ENCODE measurements at places on chromosomes 12 and 14.

DNA sequence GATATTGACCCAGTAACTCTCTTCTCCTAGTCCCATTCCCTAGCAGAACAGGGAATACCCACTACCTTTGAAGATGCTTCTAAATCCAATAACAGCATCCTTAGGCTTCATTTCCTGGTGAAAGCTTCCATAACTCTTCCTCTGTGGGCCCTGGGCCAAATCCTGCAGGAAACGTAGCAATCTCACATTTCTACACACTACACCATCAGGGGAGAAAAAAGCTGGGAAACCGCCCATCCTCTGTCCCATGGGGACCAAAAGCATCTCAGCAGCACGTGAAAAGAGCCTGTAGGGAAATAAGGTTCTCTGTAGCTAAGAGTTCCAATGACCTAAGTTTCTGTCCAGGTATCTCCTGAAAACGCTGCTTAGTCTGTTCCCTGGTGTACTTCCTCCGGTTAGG, 340.2 kb downstream of the DPF3 start:
- peak; percentile 25 for DNase-seq

- DNase-seq = no peak
These were observed 137.2 kb upstream of the PELI2 start for GRCh38 chr14:55980970-55981369.

DNA sequence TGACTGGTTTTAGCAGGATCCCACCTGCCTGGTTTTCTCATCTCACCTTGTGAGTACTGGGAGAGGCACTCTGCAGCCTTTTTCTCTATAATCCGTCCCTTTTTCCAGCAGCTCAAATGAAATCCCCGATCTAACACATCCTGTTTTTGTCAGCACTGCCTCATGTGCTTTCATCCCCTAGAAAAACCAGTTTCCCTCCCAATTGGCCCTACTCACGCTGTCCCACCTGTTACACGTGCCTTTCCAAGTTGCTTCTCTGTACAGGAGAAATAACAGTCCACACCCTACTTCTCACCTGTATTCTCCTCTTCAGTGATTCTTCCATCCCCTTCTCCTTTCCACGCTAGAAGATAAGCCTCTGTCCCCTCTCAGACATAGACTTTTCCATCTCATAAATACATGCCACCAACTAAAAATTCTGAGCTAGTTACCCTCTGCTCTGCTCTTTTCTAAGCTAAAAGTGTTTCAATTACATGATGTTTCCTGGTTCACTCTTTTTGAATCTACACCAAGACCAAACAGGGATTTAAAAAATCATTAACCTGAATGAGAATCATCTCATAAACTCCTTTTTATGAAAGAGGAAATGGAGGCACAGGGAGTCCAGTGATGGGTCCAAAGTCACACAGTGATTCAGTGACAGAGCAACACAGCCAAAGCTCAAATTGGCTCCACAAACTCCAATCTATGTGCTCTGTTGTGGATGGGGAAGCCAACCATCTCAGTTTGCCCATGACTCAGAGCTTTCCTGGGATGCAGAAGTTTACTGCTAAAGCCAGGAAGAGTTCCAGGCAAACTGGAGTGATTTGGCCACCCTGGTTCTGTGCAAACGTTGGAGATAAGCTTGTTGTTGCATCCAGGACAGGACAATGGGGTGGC, 240.0 kb upstream of the TMEM132C start:
- no peak for DNase-seq

GRCh38 chr14:62947301-62947700, 98.0 kb downstream of the KCNH5 start:
- no peak for DNase-seq

- no peak for DNase-seq
These were observed 6.0 kb downstream of the ALKBH2 start for GRCh38 chr12:109087250-109087649.

DNA sequence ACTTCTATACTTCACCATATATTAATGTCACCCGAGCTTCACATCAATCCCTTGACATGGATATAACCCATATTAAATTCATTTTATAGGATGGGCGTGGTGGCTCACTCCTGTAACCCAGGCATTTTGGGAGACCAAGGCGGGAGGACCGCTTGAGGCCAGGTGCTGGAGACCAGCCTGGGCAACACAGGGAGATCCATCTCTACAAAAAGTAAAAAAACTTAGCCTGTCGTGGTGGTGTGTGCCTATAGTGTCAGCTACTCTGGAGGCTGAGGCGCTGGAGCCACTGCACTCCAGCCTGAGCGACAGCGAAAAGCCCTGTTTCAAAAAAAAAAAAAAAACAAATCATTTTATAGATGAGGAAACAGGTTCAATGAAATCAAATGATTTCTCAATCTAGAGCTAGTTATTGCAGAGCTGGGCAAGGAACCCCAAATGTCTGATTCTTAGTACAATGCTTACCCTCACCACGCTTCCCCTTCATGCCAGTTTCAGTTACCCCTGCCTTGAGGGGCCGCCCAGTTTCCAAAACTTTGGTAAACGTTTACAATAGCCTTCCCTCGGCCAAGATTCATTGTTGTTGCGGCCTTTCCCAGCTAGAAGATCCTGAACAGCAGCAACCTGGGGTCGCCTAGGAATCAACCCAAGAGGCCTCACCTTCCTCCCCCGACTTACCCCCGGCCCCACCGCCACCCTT, 751 bp downstream of the PSMB5 start:
- DNase-seq = no peak

DNA sequence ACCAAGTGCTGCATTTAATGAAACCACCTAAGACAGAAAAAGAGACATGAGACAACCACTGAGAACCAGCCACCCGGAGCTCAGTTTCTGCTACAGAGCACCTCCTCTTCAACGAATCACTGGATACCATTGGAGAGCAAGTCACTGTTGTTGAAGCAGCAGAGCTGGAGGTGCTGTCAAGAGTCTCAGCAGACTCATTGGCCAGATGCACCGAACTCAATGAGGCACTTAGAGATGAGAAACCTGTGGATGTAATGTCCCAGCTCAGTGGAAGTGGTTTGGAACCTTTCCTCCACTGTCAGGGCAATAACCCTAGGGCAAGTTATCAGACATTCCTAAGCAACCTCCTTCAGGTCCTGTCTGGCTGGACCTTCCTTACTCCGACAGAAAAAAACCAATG, 13.1 kb downstream of the NPC2 start:
- DNase-seq = no peak

DNA sequence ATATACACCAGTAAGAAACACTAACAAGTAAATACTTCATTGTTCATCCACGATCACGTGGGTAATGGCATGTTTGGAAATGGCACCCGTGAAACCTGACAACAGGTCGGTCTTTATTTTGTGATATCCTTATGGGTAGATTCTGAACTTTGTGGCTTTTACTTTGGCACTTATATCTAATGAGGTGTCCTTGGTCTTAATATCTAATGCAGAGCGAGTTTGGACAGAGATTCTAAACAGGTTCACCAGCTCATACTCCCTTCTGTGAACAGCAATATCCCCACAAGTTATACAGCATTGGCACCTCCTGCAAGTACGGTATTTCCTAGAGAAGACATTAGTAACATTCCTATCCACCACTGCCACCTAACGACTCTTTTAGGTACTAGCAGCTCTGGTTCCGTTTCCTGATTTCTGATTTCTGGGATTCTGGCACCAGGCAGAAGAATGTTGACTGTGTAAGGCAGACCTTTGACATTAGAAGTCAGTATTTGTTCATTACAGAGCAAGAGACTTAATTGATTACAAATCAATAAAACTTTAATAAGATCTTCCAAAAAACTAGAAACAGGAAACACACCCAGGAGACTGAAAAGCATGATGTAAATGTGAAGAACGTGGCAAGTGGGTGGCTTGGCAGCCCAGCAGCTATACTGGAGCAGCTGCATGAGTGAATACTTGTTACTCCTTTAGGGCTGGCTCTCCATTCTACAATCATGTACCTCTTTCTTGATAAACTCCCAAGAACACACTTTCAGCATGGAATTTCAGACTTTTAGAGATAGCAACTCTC, 2.5 kb downstream of the ANG start:
- peak; percentile 68 for DNase-seq

DNA sequence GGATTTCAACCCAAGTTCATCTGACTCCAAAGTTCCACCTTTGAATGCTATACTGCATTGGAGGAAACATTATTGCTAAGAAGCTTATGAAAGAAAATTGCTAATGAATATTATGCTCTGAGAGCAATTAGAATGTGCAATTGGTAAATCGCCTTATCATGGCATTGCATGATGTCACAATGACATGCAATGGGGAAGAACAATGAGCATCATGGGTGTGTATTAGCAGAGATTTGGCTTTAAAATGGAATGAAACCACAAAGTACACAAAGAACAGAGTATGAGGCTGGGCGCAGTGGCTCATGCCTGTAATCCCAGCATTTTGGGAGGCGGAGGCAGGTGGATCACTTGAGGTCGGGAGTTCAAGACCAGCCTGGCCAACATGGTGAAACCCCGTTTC, 34.7 kb downstream of the FOS start:
- DNase-seq = no peak

- peak; percentile 55 for DNase-seq
These were observed 15.5 kb downstream of the PRKAB1 start for GRCh38 chr12:119683413-119683812.

DNA sequence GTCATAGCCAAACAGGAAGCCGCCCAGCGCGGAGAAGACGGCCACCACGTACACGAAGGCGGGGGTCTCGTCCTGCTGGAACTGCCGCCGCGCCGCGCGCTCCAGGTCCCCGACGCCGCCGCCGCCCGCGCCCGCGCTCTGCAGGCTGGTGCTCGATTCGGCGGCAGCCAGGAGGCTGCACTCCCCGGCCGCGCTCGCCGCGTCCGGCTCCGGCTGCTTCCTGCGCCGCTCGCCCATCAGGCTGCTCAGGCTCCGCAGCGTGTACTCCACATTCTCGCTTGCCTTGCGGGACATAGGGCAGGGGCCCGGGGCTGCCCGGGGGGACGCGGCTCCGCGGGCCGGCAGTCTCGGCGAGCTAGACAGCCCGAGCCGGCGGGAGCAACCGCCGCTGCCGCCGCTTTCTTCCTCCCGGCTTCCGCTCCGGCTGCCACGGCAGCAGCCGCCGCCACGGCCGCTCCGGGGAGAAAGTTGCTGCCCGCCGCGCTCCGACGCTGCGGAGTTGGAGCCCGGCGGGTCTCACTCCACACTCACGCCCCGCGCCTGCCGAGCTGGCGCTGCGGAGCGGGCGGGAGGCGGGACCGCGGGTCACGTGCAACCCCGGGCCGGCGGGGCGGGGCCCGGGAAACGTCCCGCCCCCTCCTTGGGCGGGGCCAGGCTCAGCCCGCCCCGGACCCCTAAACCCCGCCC, at the start of gene SLC2A13:
TSS of gene SLC2A13 (minus strand) at position 567 of the 687 bp plus-strand sequence. CDS start at position 294, 273 bp downstream.
- peak; percentile 78 for DNase-seq

GRCh38 chr12:126617312-126617711, 1552.1 kb downstream of the AACS start:
- DNase-seq = no peak

DNA sequence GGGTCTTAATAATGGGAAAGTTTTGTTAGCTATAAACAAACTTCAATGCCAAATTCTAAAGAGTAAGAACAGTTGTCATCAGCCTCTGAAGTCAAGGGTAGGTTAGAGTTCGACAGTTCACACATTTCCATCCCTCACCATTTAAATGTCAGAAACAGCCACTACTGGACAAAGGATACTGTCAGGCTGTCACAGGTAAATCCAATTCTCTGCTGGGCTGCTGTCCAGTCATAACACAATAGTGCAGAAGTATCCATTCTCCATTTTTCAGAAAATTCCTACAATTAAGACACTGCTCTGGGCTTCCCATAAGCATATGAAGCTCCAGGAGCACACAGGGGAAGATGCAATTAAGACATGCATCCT, 221.4 kb downstream of the RPS29 start:
- no peak for DNase-seq

- DNase-seq = no peak
These were observed 269.2 kb downstream of the KSR2 start for GRCh38 chr12:117699575-117699974.

DNA sequence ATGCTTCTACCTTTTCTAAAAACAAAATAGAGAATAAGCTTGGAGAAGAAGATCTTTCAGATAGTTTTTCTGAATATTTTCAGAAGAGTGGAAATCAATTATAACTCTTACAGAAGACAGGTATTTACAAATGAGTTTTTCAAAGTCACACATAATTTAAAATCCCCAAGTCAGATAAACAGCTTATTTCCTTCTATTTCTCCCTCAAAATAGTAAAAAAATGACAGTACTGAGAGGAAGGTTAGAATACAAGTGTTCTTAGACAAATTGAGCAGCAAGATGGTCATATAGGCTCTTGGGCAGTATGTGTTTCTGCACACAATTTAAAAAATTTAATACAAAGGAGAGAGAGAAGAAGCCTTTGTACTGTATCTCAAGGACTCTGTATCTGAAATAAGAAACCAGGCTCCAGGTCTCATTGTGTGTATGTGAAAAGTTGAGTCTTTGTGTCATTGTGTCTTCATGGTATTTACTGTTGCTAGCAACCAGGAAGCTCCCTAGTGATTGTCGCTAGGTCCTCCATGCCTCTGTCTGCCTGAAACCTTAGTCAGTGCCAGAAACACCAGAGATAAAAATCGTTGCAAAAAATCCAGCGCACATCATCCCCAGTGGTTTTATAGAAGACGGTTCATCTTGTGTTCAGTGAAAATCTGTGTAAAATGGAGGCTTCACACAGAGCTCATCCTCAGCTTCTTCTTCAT, 12.9 kb upstream of the TUBA1A start:
- DNase-seq = peak; percentile 40

All from fibroblast of skin of scalp (primary cell).